ENCODE measurements at places on chromosomes 3 and 15.

- no peak for DNase-seq
Observed at GRCh38 chr3:197268294-197268693, 30.1 kb downstream of the DLG1 start.

DNA sequence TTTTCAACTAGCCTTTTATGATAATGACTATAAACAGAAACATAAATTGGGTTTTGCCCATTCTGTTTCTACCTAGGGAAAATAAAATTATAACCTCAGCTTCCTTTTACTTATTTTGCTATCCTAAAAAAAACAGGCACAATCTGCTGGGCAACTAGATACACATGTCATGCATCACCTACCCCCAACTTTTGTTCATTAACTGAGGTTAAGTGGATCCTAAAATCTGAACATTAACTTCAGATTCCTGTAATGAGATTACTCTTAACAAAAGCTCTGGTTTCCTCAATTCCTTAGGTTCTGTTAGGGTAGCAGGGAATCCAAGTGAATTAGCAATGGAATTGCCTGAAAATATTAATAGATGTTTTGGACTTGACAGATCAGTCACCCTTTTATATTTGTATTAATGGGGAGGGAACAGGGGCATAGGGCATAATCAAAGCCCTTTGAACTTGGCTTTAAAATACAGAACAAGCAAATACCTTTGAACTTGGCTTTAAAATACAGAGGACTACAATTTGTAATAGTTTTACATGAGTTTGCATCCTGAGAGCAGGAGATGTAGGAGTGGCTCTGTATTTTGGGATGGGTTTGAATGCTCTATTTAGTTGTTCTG lies 106.6 kb downstream of the FEZF2 start:
- no peak for DNase-seq

- DNase-seq: no peak
Observed at GRCh38 chr3:23068016-23068728, 135.0 kb upstream of the UBE2E2 start.

GRCh38 chr3:190089711-190090110 lies 31.0 kb downstream of the P3H2 start:
- DNase-seq: no peak

DNA sequence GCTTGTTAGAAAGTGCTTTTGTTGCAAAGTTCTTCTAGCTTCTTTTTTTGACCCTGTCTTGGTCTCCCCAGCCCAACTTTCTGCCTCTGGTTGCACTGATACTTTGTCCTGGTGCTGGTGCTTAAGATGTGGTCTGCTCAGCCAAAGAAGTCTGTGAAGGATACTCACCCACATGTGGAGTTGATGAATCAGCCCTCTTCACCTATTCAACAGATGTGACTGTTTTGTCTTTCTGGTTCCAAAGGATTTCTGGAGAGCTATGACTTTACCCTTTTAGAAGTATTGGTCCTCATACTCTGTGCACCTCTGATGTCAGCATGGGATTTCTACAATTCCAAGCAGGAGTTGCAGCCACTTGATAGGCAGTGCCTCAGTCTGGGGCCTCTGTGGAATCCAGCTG lies 84.1 kb downstream of the PCCB start:
- DNase-seq: no peak

DNA sequence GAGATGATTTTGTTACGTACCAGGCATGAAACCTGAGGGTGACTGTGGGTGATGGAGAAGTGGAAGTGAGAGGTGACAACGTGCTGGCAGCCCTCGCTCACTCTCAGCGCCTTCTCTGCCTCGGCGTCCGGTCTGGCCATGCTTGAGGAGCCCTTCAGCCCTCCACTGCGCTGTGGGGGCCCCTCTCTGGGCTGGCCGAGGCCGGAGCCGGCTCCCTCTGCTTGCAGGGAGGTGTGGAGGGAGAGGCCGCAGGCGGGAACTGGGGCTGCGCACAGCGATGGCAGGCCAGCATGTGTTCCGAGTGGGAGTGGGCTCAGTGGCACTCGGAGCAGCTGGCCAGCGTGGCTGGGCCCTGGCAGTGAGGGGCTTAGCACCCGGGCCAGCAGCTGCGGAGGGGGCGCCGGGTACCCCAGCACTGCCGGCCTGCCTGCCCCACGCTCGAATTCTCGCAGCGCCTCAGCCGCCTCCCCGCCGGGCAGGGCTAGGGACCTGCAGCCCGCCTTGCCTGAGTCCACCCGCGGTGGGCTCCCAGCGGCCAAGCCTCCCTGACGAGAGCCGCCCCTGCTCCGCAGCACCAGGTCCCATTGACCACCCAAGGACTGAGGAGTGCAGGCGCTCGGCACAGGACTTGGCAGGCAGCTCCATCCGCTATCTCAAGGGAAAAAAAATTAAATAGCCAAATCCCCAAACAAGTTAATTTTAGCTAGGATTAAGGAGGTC lies 29.7 kb upstream of the MYRIP start:
- DNase-seq: no peak

GRCh38 chr15:35885870-35886269 lies 339.9 kb upstream of the DPH6 start:
- DNase-seq: no peak

GRCh38 chr15:69161079-69161877 lies 843 bp downstream of the GLCE start:
- DNase-seq: peak; percentile 65

DNA sequence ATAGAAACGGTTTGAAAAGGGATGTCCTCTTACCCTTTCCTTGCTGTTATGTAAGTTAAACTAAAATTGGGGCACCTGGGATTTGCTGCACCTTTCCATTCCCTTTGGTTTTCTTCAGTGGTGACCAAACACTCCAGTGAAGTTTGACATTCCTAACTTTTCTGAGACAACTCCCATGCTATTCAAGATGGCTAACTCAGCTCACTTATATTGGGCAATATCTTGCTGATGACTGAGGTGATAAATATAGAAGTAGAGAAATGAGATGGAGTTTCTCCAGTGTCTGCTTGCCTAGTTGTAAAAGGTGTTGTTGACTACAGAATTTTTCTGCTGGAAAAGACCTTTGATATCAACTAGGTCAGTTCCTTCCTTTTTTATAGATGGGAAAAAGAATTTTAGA lies 291.8 kb downstream of the GAP43 start:
- DNase-seq: no peak

DNA sequence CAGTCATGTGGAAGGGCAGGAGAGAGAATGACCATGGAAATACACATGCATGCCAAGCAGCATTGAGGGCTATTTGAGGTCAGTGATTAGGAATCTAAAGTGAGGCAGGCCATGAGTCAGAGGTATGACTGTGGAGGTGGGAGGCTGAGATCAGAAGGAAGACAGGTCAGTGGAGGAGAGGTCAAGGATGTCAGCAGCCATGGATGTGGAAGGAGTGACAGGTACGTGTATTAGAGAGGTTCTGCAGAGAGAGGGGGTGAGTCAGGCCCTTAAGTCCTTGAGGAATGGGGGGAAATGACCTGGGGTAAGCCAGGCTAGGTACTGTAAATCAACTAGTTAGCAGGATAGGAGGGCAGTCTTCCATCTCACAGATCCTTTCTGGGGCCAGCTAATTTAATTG lies 166.6 kb downstream of the ANO10 start:
- no peak for DNase-seq

DNA sequence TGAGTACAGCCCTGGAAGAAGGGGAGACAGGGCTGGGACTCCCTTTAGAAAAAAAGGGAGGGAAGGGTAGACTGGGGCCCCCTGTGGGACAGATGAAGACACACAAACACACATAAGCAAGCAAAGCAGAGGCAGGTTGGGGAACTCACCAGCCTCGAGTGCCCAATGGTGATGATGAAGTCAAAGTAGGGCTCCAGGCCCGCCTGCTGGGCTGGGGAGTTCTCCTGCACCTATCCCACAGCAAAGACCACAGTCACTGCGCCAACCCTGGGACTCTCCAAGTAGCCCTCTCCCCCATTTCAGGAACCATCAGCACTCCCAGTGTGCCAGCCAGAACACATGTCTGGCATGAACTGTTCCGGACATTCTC lies 4.1 kb downstream of the GORASP1 start:
- DNase-seq: no peak

DNA sequence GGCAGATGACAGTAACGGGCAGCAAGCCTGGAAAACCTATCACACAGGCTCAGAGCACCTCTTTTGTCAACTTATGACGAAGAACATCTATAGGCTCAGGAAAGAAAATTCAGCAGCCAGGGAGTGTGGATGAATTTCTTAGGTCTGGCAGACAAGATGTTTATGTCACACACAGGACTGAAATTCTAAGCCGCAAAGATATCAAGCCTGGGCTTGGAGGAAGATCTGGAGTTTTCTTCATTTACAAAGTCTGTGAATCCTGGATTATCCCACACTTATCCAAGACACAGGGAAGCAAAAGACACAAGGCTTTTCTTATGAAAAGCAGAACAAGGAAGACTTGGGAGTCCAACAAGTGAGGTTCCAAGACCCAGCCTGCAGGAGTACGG lies 23.4 kb upstream of the CHCHD6 start:
- DNase-seq: no peak

- DNase-seq: no peak
Observed at GRCh38 chr3:185724761-185725160, 100.1 kb downstream of the IGF2BP2 start.

- DNase-seq: no peak
Observed at GRCh38 chr3:186915806-186916796, 14.2 kb upstream of the ST6GAL1 start.

- DNase-seq: no peak
Observed at GRCh38 chr15:58758141-58758540, 8.6 kb upstream of the ADAM10 start.

GRCh38 chr15:99980752-99981151 lies 247.5 kb upstream of the LYSMD4 start:
- no peak for DNase-seq

DNA sequence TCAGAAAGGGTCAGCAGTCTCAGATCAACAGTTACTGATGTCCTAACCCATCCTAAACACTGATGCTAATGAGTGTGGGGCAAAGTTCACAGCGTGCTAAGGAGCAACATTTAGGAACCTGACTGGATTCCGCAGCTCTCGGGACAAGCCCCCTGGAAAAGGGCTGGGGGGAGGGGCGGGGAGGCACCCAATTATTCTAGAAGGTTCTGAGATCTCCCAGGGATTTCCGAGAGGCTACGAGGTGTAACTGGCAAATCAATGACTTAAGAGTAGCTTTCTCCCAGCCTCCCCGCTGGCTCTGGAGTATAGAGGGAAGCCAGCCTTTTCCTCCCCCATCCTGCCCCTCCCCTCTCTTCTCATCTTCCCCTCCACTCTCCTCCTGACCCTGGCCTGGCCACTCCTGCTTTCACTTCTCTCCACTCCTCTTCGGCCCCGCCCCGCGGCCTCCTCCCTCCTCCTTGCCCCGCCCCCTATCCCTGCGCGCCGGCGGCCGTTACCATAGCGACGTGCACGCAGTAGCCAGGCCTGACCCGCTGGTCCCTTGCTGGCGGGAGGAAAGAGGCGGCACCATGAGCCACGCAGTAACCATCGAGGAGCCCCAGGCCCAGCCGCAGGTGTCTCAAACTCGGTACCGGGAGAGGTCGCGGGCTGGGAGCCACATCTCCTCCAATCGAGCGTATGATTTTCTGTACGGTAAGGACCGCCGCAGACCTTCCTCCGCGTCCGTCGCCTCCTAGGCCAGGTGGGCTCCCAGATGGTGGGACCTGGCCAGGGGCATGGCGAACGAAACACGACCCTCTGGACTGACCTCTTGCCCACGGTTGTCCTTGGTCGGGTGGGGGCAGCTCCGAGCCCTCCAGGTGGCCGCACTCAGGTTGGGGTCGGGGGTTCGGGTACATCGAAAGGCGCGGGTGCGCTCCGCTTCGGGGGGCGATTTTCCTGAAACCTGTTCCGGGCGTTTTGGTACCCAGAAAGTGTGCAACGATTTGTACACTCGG lies at the start of gene CFAP91:
TSS of gene CFAP91 (plus strand) at position 493 of the 998 bp plus-strand sequence. CDS start at position 570, 77 bp downstream.
- DNase-seq: peak; percentile 99

DNA sequence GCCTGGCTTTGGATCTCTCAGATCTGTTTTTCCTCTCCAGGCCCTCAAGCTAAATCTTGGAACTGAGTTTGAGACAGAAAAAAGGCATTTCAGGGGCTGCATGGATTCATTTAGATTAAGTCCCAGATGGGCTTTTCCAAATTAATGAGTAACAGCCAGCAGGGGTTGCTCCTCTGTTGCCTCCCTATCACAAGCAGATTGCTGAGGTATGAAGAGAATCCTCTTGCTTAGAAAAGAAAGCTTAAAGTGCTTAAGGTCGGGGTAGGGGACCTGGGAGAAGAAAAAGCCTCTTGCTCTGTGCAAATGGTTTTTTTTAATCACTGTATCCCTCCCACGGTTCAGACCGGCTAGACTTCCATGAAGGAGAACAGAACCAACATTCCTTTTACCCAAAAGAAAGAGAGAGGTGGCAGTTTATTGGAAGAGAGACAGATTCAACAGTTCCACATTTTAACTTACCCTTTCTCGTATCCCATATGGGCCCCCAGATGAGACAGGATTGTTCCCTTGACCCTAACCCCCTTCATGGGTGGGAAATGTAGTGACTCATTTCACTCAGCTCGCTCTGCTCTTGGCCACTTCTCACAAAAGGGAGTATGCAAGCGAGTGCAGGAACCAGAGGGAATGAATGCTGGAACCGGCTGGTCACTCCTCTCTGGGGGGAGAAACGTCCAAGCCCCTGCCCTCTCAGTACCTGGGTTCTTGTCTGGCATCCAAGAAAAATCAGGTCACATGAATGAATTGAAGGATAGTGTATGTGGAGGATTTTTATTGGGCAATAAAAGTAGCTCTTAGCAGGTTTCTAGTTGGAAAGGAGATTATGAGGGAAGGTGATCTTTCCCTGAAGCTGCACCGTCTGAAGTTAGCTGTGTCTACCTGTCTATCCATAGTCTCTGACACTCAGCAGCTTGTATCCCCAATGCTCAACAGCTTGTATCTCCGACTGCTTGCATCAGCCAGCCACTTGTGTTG lies 745.2 kb downstream of the SI start:
- no peak for DNase-seq

DNA sequence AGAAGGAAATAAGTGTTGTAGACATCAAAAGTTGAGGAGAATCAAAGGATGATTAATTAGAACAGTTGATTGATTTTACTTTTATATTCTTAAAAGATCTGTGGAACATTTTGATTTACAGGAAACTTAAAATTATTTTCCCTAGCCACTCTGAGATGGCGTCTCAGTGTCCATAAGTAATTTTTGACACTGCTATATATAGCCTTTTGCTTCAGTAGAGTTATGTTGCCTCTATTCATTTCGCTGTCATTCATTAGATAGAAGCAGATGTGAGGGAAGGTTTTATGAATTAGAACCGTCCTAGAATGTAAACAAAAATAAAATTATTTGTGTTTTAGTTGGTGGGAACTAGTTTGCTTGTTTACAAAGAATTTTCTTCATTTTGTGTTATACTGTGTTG lies 51.1 kb upstream of the EIF3J start:
- no peak for DNase-seq

DNA sequence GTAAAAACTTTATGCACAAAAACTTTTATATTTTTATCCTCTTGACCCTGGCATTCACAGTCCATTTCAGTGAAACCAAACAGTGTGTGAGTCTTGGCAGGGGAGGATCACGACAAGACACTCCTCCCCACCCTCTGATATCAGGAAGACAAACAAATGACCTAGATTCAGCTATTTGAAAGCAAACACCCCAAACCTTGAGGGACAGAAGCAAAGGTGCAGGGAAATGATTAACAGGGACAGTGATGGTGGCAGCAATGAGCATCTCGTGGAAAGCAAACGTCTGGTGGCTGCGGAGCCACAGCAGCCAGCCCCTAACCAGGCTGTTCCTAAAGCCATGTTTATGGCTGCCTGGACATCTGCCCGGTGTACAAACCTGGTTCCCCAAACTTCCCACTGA lies 52.1 kb downstream of the FSIP1 start:
- DNase-seq: no peak

- no peak for DNase-seq
Observed at GRCh38 chr3:182331341-182331740, 462.0 kb upstream of the ATP11B start.
